Right ventricle myocardium superior (tissue), 1 donor: ENCODE measurements at places on chromosomes 2 and 18.

DNA sequence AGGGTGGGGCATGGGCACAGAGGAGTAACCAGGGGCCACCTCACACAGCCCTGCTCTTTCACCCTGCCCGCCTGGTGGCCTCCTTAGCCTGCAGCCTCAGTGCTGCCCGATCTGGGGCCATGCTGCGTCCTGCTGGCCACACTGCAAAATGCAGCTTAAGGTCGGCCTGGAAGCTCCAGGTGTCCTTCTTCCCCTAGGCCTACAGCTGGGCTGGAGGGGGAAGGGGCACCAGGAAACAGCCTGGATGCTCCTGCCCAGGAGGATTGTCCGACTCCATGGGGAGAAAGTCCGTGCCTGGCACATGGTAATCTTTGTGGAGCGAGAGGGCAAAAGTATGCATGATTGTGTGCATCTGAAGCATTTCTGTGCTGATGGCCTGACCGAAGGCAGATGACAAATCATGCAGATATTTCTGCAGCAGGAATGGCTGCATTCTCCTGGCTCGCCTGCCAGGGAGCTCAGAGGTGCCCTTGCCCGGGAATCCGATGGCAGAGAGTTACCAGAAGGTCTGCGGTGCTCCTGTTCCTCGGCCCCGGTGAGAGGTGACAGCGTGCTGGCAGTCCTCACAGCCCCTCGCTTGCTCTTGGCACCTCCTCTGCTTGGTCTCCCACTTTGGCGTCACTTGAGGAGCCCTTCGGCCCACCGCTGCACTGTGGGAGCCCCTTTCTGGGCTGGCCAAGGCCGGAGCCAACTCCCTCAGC lies 12.8 kb upstream of the ALPP start:
- no peak for DNase-seq

DNA sequence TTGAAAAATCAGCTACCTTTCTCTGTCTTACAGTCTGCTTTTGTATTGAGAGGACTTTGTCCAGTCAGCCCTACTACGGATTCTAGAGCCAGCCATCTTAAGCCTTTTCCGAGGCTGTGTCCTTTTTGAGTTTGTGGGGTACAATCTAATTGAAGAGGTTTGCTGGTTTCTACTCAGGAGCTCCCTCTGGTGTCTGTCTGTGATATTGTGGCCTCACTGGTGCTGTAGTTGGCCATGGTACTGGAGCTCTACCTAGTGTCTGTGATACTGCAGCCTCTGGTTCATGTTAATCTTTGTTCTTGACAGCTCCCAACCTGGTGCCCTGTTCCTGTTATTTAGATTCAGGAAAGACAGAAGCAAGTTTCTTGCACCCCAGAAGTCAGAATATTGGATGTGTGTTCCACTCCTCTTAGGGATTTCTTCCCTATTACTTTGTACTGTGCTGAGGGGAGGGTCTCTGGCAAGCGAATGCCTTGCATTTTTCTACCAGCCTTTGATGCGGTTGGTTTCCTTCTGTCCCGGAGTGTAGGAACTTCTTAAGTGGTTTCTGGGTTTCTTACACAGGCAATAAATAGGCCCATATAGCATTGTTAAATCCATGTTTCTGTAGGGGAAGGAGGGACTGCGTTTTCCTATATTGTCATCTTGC lies 78.5 kb downstream of the ACSL3 start:
- no peak for DNase-seq

DNA sequence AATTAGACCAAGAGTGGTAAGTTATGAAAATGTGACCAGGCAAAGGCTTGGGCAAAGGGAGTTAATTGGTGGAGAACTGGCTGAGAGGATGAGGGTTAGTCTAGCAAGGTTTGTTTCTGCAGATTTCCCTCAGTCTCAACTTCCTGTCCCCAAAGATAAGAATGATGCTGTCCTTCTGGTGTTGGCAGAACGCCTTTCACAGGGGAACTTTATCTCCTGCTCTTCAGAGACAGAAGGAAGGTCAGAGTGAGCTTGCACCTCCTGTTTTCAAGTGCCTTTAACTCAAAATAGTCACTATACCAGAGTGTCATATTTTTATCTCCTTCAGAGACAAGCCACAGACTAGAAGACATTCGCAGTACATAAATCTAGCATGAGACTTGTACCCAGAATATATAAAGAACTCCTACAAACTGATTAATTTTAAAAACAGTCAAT lies 95.7 kb downstream of the TEX51 start:
- no peak for DNase-seq

- DNase-seq: no peak
These were observed 68.4 kb downstream of the LIPG start for GRCh38 chr18:49630246-49630699.

DNA sequence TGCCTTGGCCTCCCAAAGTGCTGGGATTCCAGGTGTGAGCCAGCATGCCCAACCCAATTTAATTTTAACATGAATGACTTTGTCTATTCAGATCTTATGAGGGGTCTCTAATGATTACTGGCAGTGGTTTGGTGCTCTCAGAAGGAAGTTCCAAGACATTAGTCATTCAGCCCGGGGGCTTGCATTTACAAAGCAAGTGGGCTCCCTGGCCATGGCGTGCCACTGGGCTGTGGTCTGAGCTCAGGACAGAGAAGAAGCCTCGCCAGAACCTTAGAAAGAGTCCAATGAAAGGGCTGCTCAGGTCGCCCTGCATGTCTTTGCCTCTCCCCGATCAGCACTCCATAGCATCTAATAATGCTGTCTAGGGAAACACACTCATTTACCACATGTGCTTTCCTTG lies 182.6 kb upstream of the CHAC2 start:
- no peak for DNase-seq

- no peak for DNase-seq
These were observed 20.6 kb upstream of the TMEM163 start for GRCh38 chr2:134739236-134739878.

DNA sequence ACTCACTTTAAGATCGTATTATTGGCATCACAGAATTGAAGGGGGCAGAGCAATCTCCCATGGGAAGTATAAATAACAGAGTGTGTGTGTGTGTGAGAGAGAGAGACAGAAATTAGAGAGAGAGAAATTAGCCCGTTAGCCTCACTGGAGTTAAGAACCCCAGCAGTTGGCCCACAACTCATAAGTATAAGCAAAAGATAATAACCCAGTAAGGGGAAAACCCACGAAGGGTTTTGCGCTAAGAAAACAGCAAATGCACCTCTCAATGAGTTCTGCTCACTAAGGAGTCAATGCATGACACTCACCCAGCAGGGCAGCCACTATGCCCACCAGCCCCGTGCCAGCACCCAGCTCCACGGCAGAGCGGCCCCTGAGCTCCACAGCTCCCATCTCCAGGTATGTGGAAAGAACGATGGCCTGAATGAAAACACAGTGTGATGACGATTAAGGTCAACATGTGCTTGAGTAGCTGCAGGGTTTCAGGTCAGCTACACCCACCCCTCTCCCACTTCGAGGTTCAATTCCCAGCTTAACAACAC lies 3.6 kb downstream of the METTL21A start:
- no peak for DNase-seq

DNA sequence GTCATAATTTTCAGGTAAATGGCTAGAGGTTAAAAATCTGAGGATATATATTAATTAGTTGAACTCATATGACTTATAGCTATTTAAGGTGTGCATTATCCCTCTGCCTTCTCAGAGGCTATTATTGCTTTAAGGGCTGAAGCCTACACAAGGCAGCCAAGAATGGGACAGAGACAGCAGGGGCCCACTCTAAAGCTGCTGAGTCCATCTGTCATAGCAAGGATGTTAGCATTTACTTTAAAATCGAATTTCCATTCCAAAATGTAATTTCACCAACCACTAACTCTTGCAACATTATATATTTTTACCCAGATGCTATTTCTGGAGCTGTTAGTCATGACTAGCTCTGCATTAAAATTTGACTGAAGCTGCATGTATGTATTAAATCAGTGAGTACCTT lies 236.3 kb upstream of the FSIP2 start:
- no peak for DNase-seq

DNA sequence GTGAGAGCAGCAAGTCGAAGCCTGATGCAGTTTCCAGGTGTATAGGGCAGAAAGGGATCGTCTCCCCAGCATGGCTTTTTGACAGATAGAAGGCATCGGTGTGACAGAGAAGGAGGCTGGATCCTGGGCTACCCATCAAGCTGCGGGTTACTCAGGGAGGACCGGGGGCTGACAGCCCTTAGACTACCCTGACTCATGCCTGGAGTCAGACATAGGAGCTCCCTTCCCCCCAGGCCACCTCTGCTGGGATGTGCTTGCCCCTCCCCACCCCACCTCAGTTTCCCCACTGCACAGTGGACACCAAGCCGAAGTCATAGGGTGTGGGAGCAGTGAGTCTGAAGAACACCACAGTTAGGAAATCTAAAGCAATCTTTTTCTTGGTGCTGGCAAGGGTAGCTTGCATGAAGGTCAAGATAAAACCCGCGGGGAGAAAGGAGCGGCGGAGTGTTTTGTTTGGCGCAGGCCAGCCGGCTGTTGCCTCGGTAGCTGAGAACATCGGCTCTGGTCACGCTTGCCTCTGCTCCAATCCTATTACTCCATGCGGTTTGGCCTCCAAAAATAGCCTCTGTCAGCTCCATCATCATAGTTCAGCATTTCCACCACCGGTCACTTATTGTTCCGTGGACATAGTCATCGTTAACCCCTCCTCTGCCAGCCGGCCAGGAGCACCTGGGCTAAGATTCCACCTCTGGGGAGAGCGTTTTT lies 169.2 kb upstream of the GLI2 start:
- DNase-seq: peak; percentile 90

DNA sequence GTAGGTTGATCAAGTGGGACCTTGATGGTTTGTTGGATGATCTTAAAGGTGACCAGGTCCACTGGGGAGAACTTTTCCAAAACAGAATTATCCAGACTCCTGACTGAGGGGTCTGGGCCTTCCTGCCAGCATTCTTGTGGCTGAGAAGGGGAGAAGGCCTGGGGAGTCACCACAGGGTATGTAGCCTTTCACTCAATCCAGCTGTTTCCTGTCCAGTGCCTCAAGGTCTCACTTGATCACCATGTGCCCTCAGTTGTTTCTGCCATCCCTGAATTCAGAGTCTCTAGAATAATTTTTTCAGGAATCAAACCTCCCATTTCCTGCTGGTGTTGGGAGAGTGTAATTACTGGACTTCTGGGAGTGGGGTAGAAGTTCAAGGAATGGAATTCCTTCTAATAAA lies 54.4 kb upstream of the TANC1 start:
- no peak for DNase-seq

DNA sequence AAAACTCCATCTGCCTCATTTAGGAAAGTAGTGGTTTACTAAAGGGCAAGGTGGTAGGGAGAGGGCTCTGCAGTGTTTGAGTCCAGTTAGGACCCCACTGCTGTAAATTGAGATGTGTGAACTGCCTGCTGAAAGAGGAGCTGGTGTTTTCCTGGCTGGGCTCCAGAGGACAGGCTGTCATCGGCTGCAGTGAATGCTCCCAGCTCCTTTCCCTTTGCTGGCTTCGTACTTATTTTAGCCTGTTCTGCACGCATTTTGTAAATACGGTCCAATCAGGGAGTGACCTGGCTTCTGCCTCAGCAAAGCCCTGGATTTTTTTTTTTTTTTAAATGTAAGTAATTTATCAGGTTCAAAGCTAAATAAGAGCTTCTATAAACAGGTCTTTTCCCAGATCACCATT lies 37.5 kb downstream of the SLC4A3 start:
- DNase-seq: peak; percentile 82

DNA sequence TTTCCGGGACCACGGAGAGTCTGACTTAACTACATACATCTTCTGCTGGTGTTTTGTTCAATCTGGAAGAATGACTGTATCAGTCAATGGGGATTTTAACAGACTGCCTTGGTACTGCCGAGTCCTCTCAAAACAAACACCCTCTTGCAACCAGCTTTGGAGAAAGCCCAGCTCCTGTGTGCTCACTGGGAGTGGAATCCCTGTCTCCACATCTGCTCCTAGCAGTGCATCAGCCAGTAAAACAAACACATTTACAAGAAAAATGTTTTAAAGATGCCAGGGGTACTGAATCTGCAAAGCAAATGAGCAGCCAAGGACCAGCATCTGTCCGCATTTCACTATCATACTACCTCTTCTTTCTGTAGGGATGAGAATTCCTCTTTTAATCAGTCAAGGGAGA lies 23.1 kb downstream of the ICOS start:
- DNase-seq: no peak

DNA sequence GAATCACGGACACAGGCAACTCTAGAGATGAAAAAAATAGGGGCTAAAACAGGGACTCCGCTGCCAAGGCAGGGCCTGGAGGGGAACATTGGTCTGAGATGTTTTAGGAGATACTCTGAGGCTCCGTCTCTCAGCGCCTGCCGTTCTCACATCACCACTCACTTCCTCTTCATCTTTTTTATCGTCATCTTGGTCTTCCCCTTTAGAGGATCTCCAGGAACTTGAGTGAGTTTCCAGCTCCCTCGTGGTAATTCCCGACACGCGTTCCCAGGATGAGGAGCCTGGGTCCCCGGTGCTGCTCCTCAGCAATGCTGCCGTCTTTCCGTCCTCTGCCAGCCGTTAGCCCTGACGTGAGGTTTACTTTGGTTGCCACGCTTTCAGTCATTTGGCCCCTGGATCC lies 16.1 kb downstream of the MLPH start:
- DNase-seq: no peak

GRCh38 chr2:109562421-109562820 lies 51.3 kb downstream of the SEPTIN10 start:
- no peak for DNase-seq

DNA sequence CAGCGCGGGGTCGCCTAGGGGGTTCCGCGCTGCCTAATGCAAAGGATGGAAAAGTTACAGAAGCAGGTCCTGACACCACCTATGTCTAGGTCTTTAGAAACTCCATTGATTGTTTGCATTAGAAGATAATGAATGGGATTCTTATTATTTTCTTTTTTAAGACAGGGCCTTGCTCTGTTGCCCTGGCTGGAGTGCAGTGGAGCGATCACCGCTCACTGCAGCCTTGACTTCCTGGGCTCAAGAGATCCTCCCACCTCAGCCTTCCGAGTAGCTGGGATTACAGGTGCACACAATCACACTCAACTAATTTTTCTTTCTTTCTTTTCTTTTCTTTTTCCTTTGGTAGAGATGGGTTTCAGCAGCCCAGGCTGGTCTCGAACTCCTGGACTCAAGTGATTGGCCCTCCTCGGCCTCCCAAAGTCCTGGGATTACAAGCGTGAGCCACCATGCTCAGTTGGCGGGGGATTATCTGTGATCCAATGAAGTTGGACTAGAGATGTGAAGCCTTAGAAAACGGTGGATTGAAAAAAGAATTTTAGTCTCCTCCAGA lies 761 bp upstream of the IDH1 start:
- DNase-seq: no peak

GRCh38 chr2:70850925-70851324 lies 15.3 kb upstream of the CD207 start:
- DNase-seq: no peak

DNA sequence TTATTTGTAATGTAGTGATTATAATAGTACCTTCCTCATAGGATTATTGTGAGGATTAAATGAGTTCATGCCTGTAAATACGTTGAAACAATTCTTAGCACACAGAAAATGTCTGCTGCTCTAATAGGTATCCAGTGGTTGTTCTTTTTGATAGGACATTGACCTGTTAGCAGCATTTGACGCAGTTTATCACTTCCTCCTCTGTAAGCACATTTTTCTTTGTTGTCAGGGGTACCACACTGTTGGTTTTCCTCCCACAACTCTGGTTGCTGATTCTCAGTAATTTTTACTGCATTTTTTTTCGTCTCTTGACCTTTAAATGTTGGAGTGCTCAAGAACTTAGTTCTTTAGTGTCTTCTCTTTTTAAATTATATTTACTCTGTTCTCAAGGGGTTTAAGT lies 15.4 kb downstream of the PPM1B start:
- DNase-seq: no peak
